ENCODE measurements at places on chromosomes 7 and 10.

GRCh38 chr7:157881048-157881771 lies 544.4 kb downstream of the DNAJB6 start:
- no peak for DNase-seq

DNA sequence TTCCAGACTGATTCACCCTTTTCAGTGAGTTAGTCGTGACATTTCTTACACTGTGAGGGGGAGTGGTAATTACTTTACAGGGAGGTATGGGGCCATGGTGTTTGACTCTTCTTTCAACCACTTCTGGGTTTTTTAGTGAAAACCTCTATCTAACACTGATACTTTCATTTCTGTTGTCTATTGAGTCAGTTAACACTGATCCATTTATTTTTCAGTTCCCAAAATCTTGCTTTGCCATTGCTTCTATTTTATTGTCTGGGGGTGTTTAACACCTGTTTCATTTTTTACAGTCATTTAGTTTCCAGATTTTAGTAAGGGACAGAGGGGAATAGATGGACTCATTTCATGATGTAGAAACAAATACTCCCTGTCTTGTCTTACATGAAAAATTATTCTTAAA lies 61.5 kb downstream of the HELLS start:
- no peak for DNase-seq

GRCh38 chr7:129958643-129959470 lies 6.1 kb upstream of the UBE2H start:
- peak; percentile 33 for DNase-seq

DNA sequence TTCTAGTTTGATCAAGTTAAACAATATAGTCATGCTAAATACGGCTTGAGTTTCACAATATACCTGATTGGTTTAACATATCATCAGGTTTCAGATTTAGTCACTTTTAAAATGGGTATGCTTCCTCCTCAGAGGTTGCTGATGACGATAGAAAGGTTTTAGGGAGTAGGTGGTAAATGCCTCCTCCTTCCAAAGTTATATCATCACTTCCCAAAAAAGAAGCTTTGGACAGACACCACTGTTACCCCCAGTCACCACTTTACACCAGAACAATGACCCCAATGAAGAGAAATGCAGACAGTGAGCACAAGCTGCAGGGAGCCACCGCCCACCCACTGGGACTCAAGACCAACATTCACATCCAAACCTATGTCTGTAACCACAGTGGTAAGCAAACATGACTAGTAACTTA lies 244.6 kb downstream of the SORCS1 start:
- DNase-seq: no peak

GRCh38 chr7:1669954-1670893 lies at the start of gene ELFN1:
Gene ELFN1 (plus strand): TSS chr7:1670277. CDS start chr7:1744597, 74,320 bp downstream.
- no peak for DNase-seq

- DNase-seq: no peak
Measured at GRCh38 chr10:22832066-22832602, 95.7 kb upstream of the ARMC3 start.

GRCh38 chr7:82396343-82396742 lies 47.2 kb downstream of the CACNA2D1 start:
- DNase-seq: no peak

GRCh38 chr10:13457958-13458686 lies 70.7 kb downstream of the BEND7 start:
- DNase-seq: no peak

GRCh38 chr7:106273009-106273668 lies 11.6 kb downstream of the NAMPT start:
- DNase-seq: no peak

- no peak for DNase-seq
Measured at GRCh38 chr10:71693377-71693776, 26.2 kb downstream of the C10orf105 start.

DNA sequence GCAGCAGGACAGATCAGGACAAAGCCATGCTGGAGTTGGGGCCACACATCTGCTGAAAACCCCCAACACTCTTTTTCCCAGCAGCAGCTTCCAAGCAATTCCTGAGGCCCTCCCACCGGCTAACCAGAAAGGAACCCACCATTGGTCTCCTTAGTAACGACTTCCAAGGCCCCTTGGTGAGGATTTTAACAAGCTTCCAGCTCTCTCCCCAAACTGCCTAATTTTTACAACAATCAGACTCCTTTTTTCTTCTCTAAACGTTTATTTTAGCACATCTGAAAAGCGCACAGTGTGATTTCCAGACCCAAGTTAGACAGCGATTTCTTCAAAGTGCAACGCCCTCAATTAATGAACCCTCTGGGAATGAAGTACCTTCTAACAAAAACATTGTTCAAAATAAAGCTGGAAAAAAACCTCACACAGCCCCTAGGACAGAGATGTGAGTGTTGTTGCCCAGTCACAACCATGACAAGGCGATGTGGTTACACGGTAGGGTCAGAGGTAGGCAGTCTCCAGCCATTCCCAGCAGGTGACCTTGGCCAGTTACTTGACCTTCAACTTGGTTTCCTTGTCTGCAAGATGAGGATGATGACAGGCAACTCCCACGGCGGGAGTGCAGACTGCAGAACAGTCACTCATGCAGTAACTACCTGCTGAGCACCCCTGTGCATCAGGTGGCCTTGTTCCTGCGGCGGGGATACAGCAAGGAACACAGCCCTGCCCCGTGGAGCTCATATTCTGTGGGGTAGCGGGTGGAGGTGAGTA lies 82.3 kb downstream of the SLIT1 start:
- no peak for DNase-seq

DNA sequence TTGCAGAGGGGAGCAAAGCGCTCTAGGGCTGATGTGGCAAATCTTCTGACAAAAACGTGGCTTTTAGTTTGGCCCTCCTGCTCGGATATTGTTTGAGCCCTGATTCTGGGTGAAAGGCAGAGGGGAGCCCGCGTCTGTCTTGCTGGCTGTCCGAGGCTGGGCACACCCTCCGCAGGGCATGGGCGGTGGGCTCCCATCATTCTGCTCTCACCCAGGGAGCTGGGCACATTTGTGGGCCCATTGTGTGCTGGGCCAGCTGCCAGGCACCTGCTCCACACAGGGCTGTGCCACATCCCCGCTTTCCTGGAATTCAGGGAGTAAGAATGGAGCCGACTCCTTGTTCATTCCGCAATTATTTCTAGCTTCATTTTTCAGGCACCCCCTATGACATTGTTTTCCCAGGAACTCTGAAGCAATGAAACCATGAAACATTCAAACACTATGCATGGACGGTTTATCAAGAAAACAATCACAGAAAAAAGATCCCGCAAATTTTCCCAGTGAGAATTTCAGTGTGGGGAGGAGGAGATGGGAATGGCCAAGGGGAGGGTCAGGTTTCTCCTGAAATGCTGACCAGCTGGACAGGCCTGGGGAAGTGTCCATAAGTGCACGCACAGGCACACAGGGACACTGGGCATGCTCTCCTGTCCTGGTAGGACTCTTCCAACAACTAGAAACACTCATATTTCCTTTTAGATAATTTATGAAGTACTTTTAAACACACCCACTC lies 341.1 kb downstream of the CXCL12 start:
- DNase-seq: no peak
